ENCODE measurements at places on chromosomes 5 and 9.
A peak's percentile ranks its signal among the peaks of the same experiment; 100 is the strongest.

- no peak for DNase-seq
Observed at GRCh38 chr5:102891175-102891574, 136.1 kb downstream of the PAM start.

DNA sequence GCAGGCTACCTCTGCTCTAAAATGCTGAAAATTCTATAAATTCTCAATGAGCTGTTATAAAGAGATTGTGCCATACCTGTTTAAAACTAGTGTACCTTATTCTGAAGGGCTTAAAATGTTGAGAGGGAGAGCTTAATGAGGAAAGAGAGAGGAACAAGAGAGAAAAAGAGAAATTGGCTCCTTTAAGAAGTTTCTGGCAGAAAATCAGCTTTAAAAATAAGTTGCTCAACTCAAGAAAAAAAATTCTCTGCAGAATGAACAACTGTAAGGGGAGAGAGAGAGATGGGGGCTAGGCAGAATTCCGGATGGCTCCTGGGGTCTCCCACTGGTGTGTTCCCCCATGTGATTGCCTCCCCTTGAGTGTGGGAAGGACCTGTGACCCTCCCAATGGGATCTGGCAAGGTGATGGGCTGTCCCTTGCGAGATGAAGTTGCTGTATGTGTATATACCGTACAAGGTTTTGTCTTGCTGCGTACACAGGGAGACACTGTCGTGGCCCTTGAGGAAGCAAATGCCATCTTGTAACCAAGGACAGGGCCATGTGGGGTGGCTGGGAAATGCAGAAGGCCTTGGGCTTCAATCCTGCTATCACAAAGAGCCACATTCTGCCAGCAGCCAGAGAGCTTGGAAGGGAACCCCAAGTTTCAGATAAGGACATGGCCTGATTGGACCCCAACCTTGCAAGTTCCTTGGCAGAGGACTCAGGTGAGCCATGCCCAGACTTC lies 64.3 kb upstream of the S1PR3 start:
- no peak for DNase-seq

- DNase-seq: no peak
Observed at GRCh38 chr5:37316027-37316426, 54.9 kb downstream of the NUP155 start.

GRCh38 chr9:87510252-87510683 lies 12.6 kb downstream of the DAPK1 start:
- DNase-seq: no peak

- no peak for DNase-seq
Observed at GRCh38 chr5:94228791-94229190, 389.6 kb downstream of the KIAA0825 start.

DNA sequence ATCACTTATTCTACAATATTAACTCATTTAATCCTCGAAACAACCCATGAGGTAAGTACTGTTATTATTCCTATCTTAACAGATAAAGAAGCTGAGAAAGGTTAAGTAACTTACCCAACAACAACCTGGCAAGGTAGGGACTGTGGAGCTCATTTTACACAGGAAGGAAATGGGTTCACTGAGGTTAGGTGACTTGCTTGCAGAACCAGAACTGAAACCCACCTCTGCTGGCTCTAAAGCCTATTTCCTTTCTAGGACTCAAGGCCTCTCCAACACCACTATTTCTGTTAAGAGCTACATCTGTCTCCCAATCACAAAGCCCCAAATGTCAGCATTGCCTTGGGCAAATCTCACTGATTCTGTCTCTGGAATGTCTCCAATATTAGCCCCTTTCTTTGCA lies 38.9 kb upstream of the IFNK start:
- DNase-seq: no peak

DNA sequence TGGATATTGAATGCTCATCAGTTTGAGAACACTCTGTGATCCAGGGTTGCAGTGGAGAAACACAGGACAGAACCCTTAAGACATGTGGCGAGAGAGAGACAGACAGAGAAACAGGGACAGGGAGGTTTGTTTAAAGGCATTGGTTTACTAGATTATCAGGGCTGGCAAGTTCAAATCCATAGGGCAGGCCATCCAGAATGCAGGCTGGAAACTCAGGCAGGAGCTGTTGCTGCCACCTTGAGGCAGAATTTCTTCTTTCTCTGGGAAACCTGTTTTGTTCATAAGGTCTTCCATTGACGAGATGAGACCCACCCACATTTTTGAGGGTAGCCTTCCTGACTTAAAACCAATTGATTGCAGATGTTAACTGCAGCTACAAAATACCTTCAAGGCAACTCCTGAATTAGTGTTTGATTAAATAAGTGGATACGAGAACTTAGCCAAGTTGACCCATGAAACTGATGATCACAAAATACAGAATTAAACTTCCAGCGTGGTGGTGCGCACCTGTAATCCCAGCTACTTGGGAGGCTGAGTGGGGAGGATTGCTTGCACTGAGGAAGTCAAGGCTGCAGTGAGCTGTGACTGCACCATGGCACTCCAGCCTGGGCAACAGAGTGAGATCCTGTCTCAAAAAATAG lies 55.9 kb downstream of the NSUN2 start:
- DNase-seq: no peak

DNA sequence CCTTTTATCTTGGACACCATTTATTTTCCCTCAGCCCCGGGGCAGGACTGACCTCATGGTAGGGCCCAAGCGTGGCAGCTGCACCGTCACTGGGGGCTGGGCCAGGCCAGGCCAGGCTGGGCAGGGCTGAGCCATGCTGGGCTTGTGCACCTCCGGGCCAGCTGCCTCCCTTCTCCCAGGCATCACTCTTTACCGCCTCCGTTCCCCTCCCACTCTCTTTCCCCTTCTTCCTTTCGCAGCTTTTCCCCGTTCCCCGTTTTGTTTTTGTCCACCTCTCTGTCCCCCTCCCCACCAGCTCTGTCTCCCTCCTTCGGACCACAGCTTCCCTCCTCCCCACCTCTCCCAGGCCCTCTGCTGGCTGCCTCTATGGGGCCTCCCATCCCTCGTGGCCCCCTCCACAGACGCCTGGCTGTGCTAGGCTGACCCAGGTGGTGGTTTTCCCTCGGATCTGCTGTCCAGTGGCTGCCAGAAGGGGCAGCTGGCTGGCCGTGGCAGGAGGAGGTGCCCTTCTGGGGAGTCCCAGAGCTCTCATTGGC lies 17.9 kb downstream of the FGF18 start:
- DNase-seq: no peak

DNA sequence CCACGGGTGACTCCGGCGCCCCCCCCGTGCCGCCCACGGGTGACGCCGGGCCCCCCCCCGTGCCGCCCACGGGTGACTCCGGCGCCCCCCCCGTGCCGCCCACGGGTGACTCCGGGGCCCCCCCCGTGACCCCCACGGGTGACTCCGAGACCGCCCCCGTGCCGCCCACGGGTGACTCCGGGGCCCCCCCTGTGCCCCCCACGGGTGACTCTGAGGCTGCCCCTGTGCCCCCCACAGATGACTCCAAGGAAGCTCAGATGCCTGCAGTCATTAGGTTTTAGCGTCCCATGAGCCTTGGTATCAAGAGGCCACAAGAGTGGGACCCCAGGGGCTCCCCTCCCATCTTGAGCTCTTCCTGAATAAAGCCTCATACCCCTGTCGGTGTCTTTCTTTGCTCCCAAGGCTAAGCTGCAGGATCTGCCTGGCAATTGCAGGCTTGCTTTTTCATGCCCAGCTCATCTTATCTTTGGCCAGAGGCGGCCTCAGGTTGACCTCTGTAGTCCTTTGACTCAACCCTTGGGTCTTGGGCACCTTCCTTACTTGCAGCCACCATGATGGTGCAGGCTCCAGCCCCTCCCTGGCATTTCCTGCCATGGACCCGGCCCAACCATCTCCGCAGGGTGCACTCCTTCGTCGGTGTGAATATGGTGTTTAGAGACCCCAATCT lies 9.8 kb downstream of the CEL start:
- no peak for DNase-seq

- DNase-seq: peak; percentile 14
Observed at GRCh38 chr5:168528521-168529373, at the start of gene FBLL1. TSS of gene FBLL1 (plus strand) at chr5:168529305. CDS start at chr5:168529505, 200 bp downstream.

GRCh38 chr5:134459010-134459403 lies 47.3 kb upstream of the CDKN2AIPNL start:
- no peak for DNase-seq

DNA sequence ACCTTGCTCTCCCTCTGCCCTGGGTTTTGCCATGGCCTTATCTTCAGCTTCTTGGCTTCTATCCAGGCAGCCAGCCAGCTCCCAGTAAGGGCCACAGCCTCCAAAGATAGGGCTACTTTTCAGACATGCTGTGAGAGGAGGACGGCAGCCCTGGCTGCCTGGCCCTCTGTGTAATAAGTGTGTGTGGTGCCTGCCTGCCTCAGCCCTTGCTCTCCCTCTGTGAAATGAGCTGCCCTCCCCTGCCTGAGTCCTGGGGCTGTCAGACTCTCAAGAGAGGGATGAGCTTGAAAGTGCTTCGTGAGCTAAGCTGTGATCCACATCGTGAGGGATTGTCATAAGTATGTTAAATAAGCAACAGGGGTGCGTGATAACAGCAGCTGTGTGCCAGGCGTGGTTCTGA lies 8.1 kb downstream of the NDST1 start:
- no peak for DNase-seq

DNA sequence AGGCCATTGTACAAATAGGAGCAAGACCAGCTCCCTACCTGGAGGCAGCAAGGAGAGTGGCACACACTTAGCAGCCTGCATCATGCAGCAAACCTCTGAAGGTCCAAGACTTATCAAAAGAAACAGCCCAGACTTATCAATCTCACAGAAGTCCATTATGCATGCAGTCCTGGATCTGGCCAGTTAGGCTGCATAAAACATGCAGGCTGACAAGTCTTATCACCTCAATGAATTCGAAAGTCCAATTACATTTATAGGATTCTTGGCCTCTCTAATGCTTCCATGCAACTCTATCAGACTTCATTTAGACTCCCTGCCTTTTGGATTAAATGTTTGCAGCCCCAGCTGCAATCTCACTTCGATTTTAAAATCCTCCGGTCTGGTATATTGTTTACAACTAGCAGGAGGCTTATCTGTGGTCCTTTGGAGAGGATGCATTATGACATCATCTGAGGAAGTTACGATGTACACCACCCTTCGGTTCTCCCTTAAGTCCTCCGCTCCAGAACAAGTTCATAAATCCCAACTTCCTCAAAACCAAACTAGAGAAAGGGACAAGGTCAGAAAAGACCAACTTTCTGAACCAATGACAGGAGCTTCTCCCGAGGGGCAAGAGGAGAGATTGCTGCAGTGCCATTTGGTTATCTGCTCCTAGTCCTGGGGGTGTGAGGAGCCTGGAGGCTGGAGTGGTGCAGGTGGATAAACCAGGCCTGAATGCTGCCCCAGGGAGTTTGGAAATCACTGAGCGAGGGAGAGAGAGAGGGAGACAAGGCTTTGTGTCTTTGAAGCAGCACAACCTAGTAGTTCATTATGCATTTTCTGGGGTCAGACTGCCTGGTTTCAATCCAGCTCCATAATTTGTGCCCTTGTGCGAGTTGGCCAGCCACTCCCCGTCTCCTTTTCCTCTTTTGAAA lies 313.9 kb downstream of the TLE1 start:
- no peak for DNase-seq

Data from stimulated activated CD4-positive, alpha-beta T cell treated with anti-CD3 and anti-CD28 coated beads, Interleukin-4, amount 100 ng/mL, for 4 hours (primary cell).